Activated naive CD8-positive, alpha-beta T cell treated with anti-CD3 and anti-CD28 coated beads for 36 hours (primary cell): ENCODE measurements at places on chromosomes 7 and 10.

GRCh38 chr7:11247545-11247944 lies 273.9 kb downstream of the PHF14 start:
- DNase-seq = no peak

DNA sequence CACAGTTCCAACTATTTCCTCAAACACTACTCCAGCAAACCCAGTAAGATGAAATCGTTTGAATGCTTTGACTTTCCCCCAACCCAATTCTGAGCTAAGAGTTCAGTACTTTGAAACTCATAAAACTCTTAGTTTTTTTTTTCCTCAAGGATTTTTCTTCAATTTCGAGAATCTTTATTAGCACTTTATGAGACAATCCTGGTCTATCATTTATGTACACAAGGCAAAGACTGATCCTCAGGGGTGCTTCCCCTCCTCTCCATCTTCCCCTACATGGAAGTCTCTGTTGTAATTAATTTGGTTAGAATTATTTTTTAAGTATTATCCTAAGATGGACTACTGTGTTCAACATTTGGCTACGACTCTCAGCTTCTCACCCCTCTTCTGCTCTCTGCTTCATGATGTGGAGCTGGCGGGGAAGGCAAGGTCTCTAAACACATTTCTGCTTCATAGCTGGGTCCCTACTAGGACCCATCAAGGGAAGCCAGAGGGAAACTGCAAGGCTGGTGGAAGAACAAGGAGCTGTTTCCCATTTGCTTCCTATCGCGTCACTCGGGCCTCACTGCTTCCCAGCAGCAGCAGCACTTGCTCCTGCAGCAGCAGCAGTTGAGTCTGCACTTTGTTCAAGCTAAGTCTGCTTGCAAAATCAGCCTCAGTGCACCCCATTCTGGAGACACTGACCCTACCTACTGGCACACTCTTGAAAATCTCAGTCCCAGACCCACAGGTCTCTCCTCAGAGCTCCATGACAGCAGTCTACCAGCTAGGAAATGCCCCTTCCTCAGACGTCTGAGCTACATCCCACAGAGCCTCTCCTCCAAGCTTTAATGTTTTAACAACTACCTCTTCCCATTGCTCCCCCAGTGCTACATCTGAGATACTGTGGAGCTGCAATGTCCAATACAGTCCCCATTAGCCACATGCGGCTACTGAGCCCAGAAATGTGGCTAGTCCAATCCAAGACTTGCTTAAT lies 90.0 kb downstream of the CHCHD3 start:
- no peak for DNase-seq

- no peak for DNase-seq
These were observed 128.8 kb upstream of the SAMD8 start for GRCh38 chr10:74982634-74982982.

DNA sequence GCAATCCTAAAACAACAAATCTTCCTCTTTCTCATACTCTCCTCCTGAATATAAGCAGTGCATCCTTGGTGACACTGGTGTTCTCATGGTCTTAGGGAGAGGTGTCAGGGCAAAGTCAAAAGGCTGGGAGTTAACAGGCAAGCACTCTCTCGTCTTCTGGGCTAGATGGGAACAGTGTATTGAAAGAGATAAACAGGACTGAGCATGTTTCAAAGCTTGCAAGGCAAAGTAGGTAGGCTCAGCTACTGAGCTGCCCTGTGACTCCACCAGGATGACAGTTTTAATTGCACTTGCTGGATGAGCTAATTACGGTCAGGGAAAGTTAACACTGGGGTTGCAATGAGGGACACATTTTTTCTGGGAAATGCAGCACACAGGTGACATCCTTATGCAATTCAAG lies 554.9 kb upstream of the NRP1 start:
- no peak for DNase-seq

GRCh38 chr7:17487343-17487742 lies 188.9 kb downstream of the AHR start:
- DNase-seq = no peak

DNA sequence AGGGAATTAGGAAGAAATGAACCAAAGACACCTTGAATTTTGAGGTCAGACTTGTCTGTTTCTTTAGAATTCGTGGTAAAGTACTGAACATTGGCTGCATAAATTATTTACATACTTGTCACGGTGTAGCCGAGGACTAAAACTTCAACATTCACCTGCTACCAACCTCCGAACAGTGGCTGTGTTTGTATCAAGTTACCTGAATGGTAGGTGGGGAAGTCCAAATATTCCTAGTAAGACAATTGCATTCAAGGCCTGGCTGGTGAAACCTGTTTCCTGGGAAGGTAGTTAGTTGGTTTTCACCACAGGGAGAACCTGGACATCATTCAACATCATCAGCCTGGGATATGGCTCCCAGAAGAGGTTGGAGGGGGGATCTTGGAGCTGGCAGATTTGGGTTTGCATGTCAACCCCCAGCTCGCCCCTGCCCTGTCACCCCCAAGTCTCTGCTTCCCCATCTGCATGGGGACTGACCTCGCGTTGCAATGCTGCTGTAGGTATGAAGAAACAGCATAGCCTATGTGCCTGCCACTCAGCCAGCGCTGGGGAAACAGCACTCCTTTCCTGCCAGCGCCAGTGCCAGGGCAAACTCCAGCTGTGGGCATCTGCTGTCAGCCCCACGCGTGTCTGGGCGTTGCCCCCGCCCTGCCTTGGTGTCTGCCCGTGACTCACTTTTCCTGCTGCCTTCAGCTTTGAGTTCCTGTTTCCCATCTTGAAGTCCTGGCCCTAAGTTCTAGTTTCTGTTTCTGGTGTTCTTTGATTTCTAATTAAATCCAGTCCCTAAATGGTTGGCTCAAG lies 12.7 kb upstream of the LARP4B start:
- peak; percentile 55 for DNase-seq
